ENCODE measurements at places on chromosomes 5 and 9. TPM values are rescaled to one million over a fixed set of nuclear protein-coding genes. Genes with fewer than 3 reads are reported as not detected.

DNA sequence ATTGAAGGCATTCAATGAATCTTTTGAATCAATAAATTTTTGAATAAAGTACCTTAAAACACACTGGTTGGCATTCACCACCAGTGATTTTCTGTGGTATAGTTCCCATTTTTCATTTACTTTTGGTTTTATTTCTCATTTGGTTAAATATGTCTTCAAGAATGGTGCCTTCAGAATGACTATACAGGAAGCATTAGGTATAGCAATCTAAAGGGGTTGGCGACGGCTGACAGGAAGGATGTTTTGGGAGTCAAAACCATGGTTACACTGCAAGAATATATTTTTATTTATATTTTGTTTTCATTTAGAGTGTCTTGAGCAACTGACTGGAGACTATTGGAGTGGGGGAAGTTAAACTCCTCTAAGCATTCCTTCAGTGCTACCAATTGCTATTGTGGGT is 235.7 kb downstream of the HTR1A start:
- no peak for DNase-seq

GRCh38 chr5:133399247-133399891 is 213.0 kb downstream of the FSTL4 start:
- DNase-seq = no peak

DNA sequence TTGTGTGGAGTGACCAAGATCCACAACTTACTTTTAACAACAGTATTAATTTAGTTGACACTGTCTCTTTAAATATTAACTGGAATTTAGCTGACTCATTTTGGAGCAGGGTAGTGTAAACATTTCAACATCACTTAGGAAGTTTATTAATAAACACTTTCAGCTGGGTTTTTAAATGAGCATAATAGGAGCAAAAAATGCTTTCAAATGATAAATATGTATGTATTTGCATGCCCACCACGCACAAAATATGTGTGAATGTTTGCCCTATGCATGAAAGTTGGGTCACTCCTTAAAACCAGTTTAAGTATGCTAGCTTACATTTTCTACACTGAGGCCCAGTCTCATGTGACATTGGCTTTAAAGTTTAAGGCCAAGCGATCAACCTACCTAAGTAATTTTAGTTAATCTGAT is 2.9 kb downstream of the ZFAND5 start:
- no peak for DNase-seq

DNA sequence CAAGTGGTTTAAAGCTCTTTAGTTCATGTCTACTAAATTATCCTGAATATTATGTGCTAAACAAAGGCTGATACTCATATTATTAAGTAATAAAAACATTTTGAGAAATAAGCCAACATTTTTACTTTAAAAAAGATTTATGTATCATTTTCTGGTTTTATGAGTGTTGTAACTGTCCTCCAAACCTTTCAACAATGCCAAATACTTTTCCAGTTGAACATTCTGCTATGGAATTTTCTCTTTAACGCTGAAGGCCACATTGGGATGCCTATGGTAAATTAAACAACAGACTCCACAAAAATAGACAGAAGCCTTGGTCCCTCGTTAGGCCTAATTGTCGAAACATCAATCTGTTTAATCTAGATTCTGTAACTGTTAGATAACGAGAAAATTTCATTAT is 131.3 kb downstream of the GLIS3 start:
- DNase-seq = no peak

- no peak for DNase-seq
These were observed 97.1 kb downstream of the PJA2 start for GRCh38 chr5:109312695-109313094.

- no peak for DNase-seq
These were observed 286.7 kb upstream of the IL12B start for GRCh38 chr5:159616952-159617351.

DNA sequence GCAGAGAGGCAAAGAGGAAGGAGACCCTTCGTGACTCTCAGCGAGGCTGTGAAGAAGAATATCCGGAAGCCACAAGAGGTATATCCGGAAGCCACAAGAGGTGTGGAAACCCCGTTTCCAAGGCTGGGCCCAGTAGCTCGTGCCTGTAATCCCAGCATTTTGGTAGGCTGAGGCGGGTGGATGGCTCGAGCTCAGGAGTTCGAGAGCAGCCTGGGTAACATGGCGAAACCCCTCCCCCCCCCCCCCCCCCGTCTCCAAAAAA is 612 bp upstream of the BBLN start:
- DNase-seq = no peak

DNA sequence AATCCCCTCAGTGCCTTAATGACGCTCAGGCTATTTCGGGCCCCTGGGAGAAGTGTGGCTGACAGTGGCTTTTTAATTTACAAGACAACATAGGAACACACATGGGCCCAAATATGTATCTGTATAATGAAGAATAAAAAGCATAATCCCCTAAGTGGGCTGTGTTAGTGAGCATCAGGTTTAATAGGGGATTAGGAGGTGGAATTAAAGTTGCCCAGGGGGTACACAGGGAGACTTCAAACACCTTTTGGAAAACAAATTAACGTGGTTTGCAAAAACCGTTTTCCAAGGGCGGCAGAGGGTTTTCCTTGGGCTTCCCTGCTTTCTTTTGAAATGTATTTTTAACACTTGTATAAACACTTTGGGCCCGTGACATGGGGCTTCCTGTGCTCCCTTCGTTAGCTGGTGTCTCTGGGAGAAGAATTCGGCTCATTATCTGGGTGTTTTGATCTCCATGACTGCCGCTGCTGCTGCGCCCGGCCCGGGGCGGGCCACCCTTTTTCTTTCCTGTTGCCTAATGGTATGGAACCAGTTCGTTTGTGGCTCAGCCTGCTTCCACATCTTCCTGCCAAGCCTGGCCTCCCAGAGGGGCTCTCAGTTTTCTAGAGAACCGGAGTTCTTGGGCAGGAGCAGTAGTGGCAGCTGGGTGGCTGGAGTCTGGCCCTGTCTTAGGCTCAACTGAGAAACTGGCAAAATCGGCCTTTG is 173.0 kb downstream of the MACROH2A1 start:
- DNase-seq = no peak

DNA sequence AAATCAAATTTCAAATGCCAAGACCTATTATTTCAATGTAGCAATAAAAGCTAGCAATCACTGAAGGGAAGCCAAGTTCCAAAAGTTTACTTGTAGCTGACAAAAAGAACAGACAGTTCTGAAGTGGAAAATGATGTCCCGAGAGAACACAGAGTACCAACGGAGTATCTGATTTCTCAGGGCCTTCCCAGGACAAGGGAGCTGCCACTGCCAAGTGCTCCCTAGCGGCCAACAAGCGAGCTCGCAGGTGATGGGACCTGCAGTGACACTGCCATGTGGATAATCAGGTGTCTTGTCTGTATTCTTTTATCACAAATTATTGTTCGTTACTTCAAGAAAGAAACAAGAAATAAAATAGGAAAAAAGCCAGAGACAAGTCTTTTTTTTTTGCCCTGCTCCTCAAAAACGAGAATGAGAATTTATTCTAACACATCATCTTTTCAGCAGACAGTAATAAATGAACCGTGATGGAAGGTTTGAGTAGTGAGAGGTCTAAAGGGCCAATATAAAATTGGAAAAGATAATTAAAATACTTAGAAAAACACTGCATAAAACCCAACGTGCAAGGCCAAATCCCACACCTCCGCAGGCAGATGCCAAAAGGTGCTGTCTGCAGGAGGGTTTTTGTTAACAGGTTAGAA is 159.4 kb downstream of the MYO10 start:
- no peak for DNase-seq

GRCh38 chr9:110731437-110732028 is 62.9 kb downstream of the MUSK start:
- no peak for DNase-seq

- no peak for DNase-seq
These were observed 66.3 kb upstream of the UNC5A start for GRCh38 chr5:176743868-176744583.

- DNase-seq = no peak
These were observed 853 bp downstream of the DCP2 start for GRCh38 chr5:112977440-112977861.

DNA sequence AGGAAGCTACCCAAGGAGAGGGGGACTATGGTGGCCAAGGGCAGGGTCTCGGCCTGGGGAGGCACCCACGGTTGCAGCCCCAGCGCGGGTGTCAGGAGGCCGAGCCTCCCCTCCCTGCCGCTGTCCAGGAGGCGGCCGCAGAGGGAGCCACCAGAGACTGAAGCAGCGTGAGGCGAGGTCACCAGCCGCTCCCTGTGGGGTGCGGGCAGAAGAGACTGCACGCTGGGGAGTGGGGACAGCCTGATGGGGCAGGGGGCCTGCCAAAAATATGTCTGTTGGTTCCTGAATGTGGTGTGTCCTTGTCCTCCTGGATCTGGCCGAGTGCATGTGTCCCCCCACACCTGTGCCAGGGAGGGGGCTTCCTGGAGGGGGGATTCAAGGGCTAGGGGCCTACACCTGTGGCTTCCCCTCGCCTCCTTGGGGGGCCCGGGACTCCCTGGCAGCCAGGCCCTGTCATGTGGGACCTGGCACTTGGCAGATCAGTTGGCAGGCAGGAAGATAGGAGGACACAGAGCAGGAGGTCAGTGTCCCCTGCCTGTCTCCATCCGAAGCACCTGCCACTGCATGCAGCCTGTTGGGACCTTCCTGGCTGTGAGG is 131.2 kb downstream of the DAB2IP start:
- DNase-seq = peak; percentile 4

GRCh38 chr5:134226441-134227192 is 744 bp upstream of the PPP2CA start:
- peak; percentile 91 for DNase-seq

GRCh38 chr9:130549093-130549735 is 30.2 kb upstream of the FUBP3 start:
- DNase-seq = no peak

- DNase-seq = no peak
These were observed 249.1 kb downstream of the SAXO1 start for GRCh38 chr9:18783909-18784308.

GRCh38 chr9:79663300-79663699 is 91.5 kb downstream of the TLE4 start:
- no peak for DNase-seq

- DNase-seq = no peak
These were observed 378.9 kb downstream of the KCTD16 start for GRCh38 chr5:144549580-144549979.

Gene MARCOL
- not detected for total RNA-seq

Gene OTP
- total RNA-seq = not detected

Gene SLC34A1
- total RNA-seq = not detected

Gene PCDHB6
- 0.32 TPM for total RNA-seq

Gene PCDHA4
- 1.6 TPM for total RNA-seq

Gene DND1
- total RNA-seq = 0.40 TPM

Gene TMC1
- not detected for total RNA-seq

Gene TCOF1
- total RNA-seq = 87.2 TPM

Gene GNAQ
- 36.3 TPM for total RNA-seq

Gene PCDHB11
- total RNA-seq = 0.20 TPM

Gene JAKMIP2
- total RNA-seq = 0.79 TPM

Gene WDR38
- not detected for total RNA-seq

Gene FGF18
- 0.14 TPM for total RNA-seq

Gene EFCAB9
- total RNA-seq = not detected

Gene CCDC171
- total RNA-seq = 2.8 TPM

Gene PCDHGA3
- 0.55 TPM for total RNA-seq

Gene SVEP1
- 13.9 TPM for total RNA-seq

Gene SLC36A2
- total RNA-seq = not detected

Gene CARD9
- 1.1 TPM for total RNA-seq

All from transverse colon (tissue), 4 donors.